ENCODE measurements at places on chromosomes 11 and 22.

GRCh38 chr11:43222215-43222614 is 89.6 kb upstream of the API5 start:
- no peak for DNase-seq

DNA sequence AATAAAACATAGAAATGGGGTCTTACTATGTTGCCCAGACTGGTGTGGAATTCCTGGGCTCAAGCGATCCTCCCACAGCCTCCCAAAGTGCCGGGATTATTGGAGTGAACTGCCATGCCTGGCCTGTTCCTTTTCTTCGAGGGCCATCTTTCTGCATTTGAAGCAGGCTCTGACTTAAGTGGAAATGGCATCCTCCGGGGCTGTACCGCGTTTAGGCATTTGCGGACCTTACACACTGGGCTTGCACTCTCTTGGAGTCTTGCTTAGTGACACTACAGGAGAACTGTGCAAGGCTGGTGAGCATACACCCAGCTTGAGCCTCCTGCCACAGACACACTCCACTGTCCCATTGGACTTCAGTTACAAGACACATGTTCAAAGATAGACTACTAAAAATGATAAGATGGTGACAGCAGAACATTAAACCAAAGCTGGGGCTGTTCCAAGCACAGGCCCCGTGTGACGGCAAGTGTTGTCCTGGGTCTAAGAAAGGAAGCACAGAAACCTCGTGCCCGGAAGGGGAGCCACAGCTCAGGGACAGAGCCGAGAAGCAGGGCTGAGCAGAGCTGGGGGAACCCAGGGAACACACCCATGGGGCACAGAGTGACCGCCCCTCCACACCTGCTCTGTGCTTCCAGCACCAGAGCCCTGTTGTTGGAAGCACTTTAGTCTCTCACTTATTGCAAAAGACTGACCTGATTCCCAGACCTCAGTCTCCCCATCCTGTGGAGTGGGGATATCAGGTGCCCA is 59.0 kb upstream of the SHANK2 start:
- no peak for DNase-seq

- DNase-seq = no peak
Observed at GRCh38 chr11:66056501-66056900, 4.3 kb downstream of the SF3B2 start.

DNA sequence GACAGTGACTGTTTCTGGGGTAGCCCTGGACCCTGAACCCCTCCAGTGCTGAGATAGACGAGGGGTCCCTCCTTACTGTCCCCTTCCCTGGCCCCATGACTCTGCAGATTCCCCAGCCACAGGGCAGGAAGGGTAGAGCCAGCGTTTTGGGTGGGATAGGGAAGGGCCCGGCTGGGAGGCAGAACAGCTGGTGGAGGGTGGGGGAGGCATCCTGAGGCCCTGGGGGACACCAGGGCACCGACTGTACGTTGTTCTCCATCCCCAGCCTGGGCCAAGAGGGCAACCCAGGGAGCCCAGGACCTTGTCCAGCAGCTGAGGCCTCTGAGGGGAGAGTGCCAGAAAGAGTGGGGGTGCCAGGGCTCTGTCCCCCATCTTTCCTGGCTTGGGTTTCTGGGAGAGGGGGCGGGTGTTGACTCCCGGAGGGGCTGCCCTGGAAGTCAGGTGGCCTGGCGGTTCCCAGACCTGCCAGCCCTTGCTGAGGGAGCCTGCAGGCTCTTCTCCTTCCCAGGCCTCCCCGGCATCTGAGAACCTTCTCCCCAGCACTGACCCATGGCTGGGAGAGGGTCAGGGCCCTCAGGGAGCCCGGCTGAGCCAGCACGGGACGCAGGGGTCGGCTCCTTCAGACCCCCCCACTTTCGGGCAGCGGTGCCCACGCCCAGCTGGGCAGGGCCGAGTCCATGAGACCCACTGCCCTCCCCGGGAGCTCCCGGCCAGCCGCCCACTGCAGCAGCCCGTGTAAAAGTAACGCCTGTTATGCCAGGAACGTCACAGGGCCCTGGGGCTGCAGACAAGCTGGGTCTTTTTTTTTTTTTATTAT is 30.3 kb downstream of the IGF2 start:
- no peak for DNase-seq

- DNase-seq = no peak
Observed at GRCh38 chr11:45924036-45924915, 1.8 kb downstream of the LARGE2 start.

DNA sequence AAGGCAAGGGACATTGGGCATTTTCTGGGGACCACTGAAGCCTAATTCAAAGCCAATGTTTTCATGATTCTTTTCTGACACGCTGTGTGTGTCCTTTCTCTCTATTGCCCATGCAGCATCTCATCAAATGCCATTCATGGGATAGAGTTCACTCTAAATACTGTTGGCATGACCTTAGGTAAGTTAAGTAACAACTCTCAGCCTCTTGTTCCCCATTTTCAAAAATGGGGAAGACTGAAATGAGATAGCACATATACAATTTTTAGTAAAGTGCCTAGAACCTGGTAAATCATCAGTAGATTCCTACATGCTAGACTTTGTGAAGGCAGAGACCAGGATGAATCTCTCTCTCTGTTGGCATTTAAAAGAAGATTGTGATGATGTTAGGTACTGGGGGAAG is 12.7 kb upstream of the OR52K2 start:
- DNase-seq = no peak

DNA sequence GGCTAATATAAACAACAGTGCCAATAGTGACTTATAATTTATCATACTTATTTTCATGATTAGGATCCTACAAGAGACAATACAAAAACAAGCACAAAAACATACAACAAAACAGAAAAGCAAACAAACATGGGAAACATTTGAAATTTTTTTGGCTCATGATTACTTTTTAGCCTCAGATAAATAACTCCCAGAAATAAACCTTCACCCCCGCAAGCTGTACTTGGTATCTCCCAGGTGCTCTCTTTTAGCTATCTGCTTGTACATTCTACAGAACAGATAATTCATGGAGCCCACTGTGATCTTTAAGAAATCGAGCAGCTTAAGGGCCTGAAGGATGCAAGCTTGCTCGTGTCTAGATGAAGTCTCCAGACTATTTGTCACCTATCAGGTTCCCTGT is 883 bp downstream of the NXPE4 start:
- DNase-seq = no peak

DNA sequence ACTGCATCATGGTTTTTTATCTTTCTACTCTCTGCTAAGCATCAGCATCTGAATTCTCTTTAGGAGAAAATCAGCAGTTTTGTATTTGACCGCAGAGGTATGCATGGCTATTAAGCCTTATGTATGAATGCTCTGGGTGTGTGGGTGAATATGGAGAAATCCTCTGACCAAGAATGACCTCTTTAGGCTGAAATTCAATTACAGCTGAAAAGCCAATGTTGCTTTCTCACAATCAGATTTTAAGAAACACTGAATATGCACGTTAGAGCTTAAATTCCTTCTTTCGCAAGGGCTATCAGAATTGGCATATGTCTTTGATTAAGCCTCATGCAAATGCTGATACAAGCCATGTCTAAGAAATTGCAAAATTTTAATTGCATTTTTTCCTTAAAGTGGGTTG is 43.2 kb downstream of the ARHGAP42 start:
- DNase-seq = no peak

DNA sequence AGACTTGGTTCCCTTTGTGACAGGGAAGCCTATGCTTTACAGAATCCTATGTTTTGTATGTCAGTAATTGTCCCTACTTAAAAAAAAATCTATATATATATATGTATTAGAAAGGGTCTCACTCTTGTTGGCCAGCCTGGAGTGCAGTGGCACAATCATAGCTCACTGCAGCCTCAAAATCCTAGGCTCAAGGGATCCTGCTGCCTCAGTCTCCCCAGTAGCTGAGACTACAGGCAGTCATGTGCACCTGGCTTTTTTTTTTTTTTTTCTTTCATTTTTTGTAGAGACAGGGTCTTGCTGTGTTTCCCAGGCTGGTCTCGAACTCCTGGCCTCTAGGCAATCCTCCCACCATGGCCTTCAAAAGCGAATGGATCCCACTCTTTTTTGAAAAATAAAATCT is 2.1 kb upstream of the NEAT1 start:
- DNase-seq = no peak

GRCh38 chr11:64629796-64630562 is 39.0 kb downstream of the SLC22A12 start:
- DNase-seq = no peak

- no peak for DNase-seq
Observed at GRCh38 chr11:18352581-18352980, 30.2 kb downstream of the GTF2H1 start.

DNA sequence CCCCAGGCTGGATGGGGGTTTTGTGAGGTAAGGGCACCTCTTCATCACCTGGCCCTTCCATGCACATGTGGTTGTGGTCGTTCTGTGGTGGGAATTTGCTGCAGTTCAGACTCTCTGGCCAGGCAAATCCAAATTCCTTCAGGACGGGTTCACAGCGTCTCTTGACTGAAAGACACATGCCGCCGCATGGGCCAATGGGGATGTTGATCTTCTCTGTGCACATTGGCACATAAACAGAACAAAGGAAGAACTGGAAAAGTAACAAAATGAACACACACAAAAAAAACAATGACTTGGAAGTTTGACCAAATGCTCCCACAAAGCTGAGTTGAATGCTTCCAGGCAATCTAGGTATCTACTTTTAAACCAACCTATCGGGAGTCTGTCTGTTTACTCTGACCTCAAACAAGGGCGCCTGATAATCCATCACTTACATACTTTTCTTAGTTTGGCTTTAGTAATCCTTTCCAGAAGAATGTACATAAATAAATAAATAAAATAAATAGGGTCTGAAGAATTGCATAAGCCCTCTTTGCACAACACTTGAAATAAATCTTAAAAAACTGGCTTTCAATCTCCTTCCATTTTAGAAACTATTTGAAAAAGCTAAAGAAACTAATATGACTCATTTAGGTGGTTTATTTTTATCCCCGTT is 2.8 kb downstream of the FZD4 start:
- no peak for DNase-seq

GRCh38 chr11:128867277-128867676 is at the start of gene KCNJ1:
TSS of gene KCNJ1 (minus strand) at chr11:128867296. CDS start at chr11:128840243, 27,053 bp downstream.
- DNase-seq = no peak

DNA sequence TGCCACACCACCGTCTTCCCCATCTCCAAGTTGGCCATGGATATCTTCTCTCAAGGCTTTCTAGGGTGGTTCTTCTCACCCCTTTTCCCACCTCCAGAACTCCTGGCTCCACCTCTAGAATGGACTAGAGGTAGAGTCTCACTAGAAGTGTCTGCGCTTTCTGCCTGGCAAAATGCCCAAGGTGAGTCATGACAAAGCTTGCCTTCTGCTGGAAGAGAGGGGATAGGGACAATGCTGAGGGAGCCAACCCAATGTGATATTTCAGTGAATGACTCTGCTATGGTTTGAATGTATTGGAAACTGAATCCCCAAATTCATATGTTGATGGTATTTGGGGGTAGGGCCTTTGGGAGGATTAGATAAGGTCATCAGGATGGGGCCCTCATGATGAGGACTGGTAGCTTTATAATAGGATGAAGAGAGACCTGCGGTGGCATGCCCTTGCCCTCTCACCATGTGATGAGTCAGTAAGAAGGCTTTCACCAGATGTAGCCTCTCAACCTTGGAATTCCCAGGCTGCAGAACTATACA is 4.1 kb upstream of the CD82 start:
- DNase-seq = no peak

- DNase-seq = no peak
Observed at GRCh38 chr11:61826930-61827570, 1.1 kb upstream of the FADS2 start.

- DNase-seq = peak; percentile 66
Observed at GRCh38 chr22:37905534-37906363, at the start of gene MICALL1. TSS of gene MICALL1 (plus strand) at chr22:37906297. CDS start at chr22:37906423, 126 bp downstream.

- DNase-seq = no peak
Observed at GRCh38 chr22:44732017-44732561, 20.3 kb upstream of the ARHGAP8 start.
